ENCODE measurements at places on chromosomes 5 and 9. TPM values are rescaled to one million over a fixed set of nuclear protein-coding genes. Genes with fewer than 3 reads are reported as not detected.

NTRK2 gene
- not detected for total RNA-seq

PCDHGB4 gene
- total RNA-seq: 10.6 TPM

GRCh38 chr9:131398204-131398603 lies 4.3 kb downstream of the PRRC2B start:
- DNase-seq: peak; percentile 62

DNA sequence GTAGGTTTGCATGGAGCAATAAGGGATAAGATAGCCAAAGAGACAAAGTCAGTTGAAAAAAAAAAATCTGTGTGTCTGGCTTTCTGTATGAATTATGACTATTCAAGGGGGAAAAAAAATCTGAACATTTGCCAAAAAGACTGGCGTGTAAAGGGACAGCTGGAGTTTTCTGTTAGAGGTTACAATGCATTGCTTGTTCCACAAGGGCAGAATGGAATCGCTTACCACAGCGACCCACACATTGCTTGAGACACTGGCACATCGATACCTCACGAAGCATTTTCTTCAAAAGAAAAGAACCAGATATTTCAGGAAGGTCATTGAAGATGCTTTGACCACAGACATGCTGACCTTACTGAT lies 327.8 kb downstream of the TMEM167A start:
- DNase-seq: peak; percentile 30

GRCh38 chr9:100070104-100071041 lies 28.4 kb downstream of the ERP44 start:
- no peak for DNase-seq

NRG2 gene
- total RNA-seq: 0.51 TPM

DNA sequence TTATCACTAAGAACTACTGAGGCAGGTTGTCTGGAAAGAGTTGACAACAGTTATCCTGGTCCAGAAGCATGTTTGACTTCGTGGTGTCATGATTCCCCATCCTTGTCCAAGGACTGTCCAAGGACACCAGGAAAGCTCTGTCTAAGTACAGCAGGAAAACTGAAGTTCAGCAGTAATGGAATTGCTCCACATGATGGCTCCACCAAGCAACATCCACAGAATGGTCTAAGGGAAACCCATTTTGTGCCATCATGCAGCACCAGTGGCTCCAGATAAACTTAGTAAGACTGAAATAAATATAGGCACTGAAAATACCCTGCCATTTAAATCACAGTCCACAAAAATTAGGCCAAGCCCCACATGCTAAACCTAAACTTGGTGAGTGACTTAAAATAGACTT lies 192.8 kb downstream of the CDH18 start:
- no peak for DNase-seq

DNA sequence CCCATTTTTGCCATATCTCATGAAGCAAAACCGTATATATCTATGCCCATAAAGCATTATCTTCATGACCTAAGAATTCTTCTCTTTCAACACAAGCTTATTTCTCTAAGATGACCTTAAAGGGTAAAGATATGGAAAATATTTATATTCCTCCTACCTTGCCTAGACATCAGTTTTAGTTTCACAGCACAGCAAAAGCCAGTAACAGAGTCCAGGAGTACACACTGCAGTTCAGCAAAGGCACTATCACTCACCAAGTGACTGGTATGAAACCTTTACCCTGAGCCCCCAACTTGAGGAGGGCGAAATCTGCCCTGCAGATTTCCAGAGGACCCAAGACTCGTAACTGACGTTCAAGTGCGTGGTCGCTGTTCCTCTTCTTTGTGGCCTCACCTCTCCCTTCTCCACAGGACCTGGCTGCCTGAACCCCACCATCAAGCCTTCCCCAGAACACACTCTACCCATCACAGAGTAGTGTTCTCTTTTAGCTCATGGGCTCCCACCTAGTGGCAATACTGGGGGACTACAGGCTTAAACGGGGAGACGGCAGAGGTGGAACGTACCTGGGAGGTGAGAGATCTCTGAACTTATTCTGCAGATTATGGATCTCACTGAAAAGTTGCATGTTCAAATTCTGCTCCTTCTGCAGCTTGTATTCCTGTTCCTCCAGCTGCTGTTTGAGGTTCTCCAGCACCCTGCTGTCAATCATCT lies 141.0 kb downstream of the CDK5RAP2 start:
- peak; percentile 29 for DNase-seq

GRCh38 chr5:84364043-84364442 lies 20.6 kb downstream of the EDIL3 start:
- DNase-seq: no peak

DNA sequence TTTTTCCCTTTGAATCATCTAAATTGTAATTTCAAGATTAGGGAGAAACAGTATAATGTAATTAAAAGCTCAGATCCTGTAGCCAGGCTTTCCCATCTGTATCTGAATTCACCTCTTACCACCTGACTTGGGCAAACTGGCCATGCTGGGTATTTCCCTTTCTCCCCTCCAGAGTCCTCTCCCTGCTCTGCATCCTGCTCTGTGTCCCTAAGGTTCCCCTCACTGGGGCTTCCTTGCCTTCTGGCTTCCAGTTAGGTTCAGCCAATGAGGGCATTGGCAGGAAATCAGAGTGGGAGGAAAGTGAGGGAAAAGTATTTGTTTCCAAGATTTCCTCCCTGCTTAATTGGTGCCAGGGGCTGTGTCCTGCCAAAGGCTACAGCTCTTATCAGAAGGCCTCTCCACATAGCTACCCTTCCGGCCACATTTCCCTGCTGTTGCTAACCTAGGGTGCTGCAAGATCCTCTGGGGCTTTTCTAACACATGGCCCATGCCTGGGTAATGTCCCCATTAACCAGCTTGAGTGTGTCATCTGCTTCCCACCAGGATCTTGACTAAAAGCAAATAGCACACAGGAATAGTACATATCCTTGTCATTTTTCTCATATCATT lies 51.0 kb upstream of the MPDZ start:
- peak; percentile 84 for DNase-seq

DNA sequence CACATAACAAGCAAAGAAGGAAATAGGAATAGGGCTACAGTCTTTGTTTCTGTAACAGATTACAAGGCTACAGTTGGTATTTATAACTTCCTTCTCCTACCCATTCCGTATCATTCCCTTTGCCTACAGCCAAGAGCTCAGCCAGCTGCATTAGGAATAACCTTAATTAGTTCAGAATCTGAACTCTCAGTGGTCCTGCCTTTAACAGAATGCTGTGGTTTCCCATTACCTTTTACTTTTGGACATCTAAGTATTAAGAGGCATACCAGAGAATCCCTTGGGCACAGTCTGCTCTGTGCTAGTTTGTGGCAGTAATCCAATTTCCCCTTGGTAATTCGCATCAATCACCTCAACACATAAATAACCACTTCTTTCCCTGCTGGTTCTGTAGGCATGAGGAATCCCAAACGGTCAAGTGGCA lies 44.2 kb downstream of the PKD2L2 start:
- DNase-seq: peak; percentile 5

DNA sequence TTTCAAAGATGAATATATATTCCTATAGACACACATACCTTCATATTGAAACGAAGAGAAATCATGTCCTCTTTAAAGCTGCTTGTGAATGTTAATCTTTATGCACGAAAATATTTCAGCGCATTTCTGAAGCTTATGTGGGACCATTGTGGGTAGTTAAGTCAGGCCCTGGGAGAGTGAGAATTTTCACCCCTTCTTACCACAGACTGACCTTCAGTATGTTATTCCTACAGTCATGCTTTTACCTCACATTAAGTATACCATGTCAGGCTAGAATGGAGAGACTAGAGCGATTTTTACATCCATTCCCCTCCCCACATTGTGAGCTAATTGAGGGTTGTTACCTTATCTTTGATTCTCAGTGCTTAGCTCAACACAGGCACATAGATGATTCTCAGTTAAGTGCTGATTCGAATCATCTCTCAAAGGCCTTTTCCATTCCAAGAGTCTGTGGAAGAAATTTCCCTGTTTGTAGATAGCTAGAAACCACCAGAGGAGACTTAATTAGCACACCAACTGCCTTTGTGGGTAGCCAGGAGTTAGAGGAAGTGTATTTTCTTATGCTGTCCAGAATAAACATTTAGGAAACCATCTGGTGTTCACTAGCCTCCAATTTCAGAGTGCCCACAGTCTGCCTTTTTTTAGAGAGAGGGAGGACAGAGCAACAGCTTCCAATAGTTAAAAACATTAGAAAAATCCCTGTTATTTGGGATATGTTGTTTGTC lies 110.5 kb downstream of the MEGF10 start:
- DNase-seq: no peak

- peak; percentile 85 for DNase-seq
Measured at GRCh38 chr9:27394154-27394825, 97.3 kb upstream of the EQTN start.

DNA sequence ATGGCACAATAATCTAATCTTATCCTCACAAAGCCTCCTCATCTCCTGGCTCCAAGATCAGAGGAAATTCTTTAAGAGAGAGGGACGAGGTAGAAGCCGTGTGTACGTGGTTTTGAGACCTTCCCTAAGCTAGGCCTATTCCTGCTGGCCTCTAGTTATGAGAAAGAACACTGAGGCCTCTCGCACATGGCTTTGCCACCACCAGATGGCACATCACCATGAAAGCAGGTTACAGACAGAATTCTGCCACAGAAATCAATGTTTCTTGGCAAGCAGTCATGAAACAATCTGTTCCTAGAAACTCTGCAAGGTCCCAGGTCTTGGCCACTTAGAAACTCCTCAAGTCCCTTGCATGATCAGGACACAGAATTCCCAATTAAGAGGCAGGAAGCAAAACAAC lies 268.2 kb upstream of the TAS2R1 start:
- no peak for DNase-seq

DNA sequence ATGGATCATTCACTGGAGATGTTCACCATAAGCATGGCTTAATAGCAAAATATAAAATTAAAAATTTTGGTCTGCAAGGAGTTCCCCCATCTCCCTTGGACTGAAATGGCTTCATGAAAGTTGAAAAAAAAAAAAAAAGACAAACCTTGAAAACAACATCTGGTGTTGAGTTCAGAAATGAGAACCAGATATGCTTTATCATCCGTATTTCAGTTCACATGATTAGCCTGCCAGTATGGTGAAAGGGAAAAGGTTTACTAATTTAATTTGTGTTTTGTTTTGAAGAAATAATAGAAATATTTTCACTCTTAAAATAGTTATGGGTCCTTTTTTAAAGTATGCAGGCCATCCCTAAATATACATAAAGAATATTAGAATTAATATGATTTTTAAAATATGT lies 67.8 kb downstream of the TMEM167A start:
- no peak for DNase-seq

DNA sequence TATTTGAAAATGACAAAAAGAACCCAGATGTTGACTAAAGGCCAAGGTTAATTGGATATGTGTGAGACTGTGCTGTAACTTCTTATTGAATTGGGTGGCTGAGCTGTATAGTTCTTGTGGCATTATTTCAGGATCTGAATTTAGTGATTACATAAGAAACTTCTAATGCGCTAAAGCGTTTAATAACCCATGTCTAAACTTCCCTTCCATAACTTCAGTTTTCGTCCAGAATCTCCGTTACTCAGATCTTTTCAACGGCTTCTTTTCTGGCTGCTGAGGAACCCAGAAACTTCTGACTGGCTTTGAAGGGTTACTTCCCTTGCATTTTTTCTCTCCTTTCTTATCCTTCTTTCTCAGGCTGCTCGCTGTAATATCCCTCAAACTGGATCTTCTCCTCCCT lies 28.1 kb upstream of the C9orf72 start:
- DNase-seq: no peak

DNA sequence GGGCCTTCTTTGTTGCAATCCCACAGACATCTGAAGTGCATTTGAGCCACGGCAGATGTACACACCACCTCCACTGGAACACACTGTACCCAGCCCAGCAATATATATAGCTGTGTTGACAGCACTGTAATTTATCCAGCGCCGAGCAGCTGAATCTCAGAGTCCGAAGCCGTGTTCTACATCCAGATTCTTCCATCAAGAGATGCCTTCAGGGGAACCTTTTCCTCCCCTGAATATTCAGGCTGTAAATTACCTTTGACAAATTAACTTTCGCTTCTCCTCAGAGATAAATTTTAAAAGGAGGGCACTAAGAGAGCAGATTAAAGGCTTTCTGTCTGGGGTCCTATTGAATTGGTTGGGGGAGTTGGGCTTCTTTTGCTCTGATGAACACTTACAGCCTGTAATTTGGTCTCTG lies 76.4 kb downstream of the ROR2 start:
- DNase-seq: no peak

PCDHA7 gene
- 0.13 TPM for total RNA-seq

GRCh38 chr9:4048441-4048840 lies 251.4 kb downstream of the GLIS3 start:
- no peak for DNase-seq

WDR31 gene
- 0.38 TPM for total RNA-seq

GRCh38 chr5:83564069-83564749 lies 92.7 kb downstream of the VCAN start:
- peak; percentile 30 for DNase-seq

GRCh38 chr9:134937566-134938345 lies 20.0 kb upstream of the FCN1 start:
- DNase-seq: no peak

GRCh38 chr9:85630676-85631075 lies 111.1 kb downstream of the AGTPBP1 start:
- no peak for DNase-seq

GRCh38 chr5:33837301-33837700 lies 54.5 kb downstream of the ADAMTS12 start:
- DNase-seq: no peak

ATP10B gene
- total RNA-seq: under 0.01 TPM

DNA sequence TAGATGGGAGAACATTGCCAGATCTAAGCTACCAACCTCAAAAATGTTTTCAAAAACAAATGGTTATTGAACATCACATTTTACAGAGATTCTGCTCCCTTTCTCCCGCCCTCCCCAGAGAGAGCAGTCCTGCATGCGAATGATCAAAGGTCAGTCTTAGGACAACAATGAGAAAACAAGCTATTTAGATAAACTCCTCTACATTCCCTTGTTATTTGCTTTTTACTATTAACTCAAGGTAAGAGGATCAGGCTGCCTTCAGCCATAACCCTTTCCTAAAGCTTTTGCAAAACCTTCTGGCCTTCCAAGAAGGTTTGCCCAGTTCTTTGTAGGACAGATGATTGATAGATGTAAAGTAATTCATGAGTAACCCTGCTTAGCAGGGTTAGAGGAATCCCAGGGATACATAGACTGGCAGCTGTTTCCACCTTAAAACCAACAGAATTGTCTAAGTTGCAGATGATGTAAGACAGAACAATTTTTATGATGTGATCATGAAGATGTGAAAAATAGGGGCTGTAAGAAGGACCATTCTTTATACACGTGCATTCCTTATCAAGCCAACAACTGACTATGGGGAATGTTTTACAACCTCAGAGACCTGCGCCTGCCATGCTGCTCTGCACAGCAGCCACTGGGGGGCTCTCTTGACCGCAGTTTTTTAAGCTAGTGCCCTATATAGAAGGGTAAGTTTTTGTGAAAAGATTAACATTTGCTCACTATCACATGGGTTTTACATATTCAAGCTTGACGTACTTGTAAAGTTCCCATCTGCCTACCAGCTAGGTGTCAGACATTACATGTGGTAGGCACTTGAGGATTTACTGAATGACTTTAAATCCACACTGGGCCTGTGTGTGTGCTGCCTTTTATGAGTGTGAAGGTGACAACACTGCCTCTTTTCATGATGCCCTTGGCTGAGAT lies 2.3 kb upstream of the ZNF782 start:
- DNase-seq: peak; percentile 42

GRCh38 chr5:5467737-5468136 lies 45.3 kb downstream of the ICE1 start:
- no peak for DNase-seq

- no peak for DNase-seq
Measured at GRCh38 chr9:16318516-16319060, 551.9 kb downstream of the BNC2 start.
